ENCODE measurements at places on chromosomes 1 and 21. TPM values are rescaled to one million over a fixed set of nuclear protein-coding genes. Genes with fewer than 3 reads are reported as not detected.

Gene TNNI3K
- not detected for total RNA-seq

Gene PLEKHN1
- 0.77 TPM for total RNA-seq

Gene LRRC8B
- 1.8 TPM for total RNA-seq

Gene PCNT
- total RNA-seq: 43.9 TPM

Gene ITSN1
- 42.6 TPM for total RNA-seq

Gene MNDA
- not detected for total RNA-seq

Gene CLCA1
- total RNA-seq: under 0.01 TPM

Gene STK40
- total RNA-seq: 19.9 TPM

Gene KRTAP12-2
- total RNA-seq: not detected

Gene TRIM46
- total RNA-seq: 3.9 TPM

Gene IL6R
- 11.9 TPM for total RNA-seq

Gene COA6
- 33.4 TPM for total RNA-seq

Gene TMEM63A
- 20.5 TPM for total RNA-seq

Gene B3GALT5
- total RNA-seq: 1.1 TPM

Gene TXNIP
- 6.1 TPM for total RNA-seq

Gene KCNA2
- total RNA-seq: not detected

Gene CYP4A22
- not detected for total RNA-seq

Gene KCND3
- total RNA-seq: 0.25 TPM

Gene CDK18
- 0.62 TPM for total RNA-seq

Gene TNFRSF4
- not detected for total RNA-seq

Gene ABL2
- 79.0 TPM for total RNA-seq

Gene TNNT2
- 0.11 TPM for total RNA-seq

Gene RAP1GAP
- total RNA-seq: 1.2 TPM

Gene NHLH1
- total RNA-seq: not detected

Gene EFNA3
- total RNA-seq: 0.50 TPM

Gene KRTAP6-1
- total RNA-seq: not detected

Gene SLC26A9
- total RNA-seq: not detected

Gene NFASC
- 53.6 TPM for total RNA-seq

Gene SPATA1
- total RNA-seq: 0.37 TPM

Gene CRYBG2
- not detected for total RNA-seq

Gene FLG2
- total RNA-seq: not detected

Gene SLC2A5
- 2.3 TPM for total RNA-seq

Gene RAB7B
- total RNA-seq: 6.3 TPM

Gene RBM11
- total RNA-seq: 0.12 TPM

Gene LCE3D
- total RNA-seq: not detected

Gene KCNJ9
- not detected for total RNA-seq

Gene PRAMEF25
- not detected for total RNA-seq

Gene SPRR2F
- total RNA-seq: not detected

Gene TP73
- under 0.01 TPM for total RNA-seq

Gene LMX1A
- total RNA-seq: not detected

Gene GJC2
- total RNA-seq: 9.7 TPM

Gene SPRR2G
- not detected for total RNA-seq

Gene OR2L13
- total RNA-seq: not detected

Gene KCNQ4
- not detected for total RNA-seq

Gene MAB21L3
- total RNA-seq: 0.11 TPM

Gene OR2L8
- total RNA-seq: 0.25 TPM

Gene TRAPPC10
- total RNA-seq: 25.9 TPM
